BJ (cell line): ENCODE measurements at places on chromosomes 5 and 9.

GRCh38 chr5:163460562-163461171, at the start of gene HMMR:
Gene HMMR (plus strand): TSS chr5:163460632. CDS start chr5:163460693, 61 bp downstream.
- DNase-seq, result no peak

GRCh38 chr9:106962122-106962521, 99.2 kb downstream of the ZNF462 start:
- DNase-seq, result no peak

GRCh38 chr5:116382874-116383266, 191.8 kb downstream of the SEMA6A start:
- no peak for DNase-seq

DNA sequence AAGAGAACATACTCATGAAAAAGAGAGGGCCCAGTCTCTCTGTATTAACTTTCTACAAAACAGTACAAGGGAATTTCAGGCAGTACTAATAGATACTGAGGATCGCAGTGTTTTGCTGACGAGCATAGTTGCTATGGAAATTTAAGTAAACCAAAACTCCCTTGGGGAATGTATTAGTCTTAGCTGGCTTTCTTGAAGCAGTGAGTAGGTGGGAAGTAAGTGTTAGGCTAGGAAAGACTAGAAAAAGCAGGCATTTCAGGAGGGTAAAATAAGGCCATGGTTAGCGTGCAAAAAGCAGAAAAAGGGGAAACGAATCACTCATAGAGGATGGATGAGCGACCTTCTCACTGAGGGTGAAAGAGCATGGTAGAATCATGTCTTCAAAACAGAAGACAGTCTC, 84.3 kb upstream of the ACTBL2 start:
- no peak for DNase-seq

- no peak for DNase-seq
Observed at GRCh38 chr5:24904981-24905517, 260.3 kb upstream of the CDH10 start.

DNA sequence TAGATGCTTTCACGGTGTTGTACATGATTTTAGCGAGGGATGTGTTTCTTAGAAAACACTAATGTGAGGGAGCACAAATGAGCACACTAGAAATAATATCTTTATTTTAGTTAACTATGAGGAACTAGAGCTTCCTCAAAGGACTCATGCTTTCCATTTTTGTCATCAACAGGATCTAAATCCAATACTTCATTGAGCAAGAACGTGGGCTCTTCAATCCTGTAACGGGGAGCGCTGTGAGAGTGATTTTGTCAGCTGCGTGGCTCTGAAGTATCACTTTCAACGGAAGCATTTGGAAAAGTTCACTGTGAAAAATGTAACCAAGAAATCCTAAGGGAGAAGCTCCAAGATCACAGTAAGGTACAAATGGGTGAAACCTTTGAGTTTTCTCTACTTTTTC, 93.2 kb downstream of the LIX1 start:
- no peak for DNase-seq

GRCh38 chr9:92440751-92441046, 16.4 kb upstream of the OMD start:
- DNase-seq, result no peak
